Chondrocyte (in vitro differentiated cells): ENCODE measurements at places on chromosomes 12 and 14. TPM values are rescaled to one million over a fixed set of nuclear protein-coding genes. Genes with fewer than 3 reads are reported as not detected.

Gene TCL1A
- not detected in 3 replicates for total RNA-seq

Gene PPP4R4
- total RNA-seq: 0.22 TPM in 1 of 3 replicates, not detected in the others

Gene NUP107
- 21.0 to 39.8 TPM (median 23.9 TPM) in 3 replicates for total RNA-seq

Gene ABCC9
- 0.15 to 2.7 TPM (median 1.8 TPM) in 3 replicates for total RNA-seq

Gene OR6C74
- total RNA-seq: not detected in 3 replicates

GRCh38 chr12:59075968-59076490 is 155.7 kb upstream of the LRIG3 start:
- DNase-seq: no peak
- peaks cover 2% of the 10 kb centered on the region for H3K36me3 ChIP-seq
- H3K4me1 ChIP-seq: peaks cover 57% of the 10 kb centered on the region
- H3K27me3 ChIP-seq: no peaks in the 10 kb centered on the region
- H3K27ac ChIP-seq: no peak overlapping the region
- no peak overlapping the region for H3K4me3 ChIP-seq

DNA sequence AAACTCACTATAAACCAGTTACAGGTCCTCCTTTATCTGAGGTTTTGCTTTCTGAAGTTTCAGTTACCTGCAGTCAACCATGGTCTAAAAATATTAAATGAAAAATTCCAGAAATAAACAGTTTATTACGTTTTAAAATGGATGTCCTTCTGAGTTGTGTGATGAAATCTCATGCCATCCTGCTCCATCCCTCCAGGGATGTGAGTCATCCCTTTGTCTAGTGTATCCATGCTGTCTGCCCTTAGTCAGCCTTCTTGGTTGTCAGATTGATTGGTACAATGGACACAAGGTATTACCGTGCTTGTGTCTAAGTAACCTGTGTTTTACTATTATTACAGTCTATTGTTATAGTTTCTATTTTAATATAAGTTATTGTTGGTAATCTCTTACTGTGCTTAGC is 328.3 kb downstream of the APAF1 start:
- H3K36me3 ChIP-seq: no peaks in the 10 kb centered on the region
- DNase-seq: no peak
- no peak overlapping the region for H3K27ac ChIP-seq
- no peak overlapping the region for H3K4me3 ChIP-seq
- no peaks in the 10 kb centered on the region for H3K4me1 ChIP-seq
- H3K27me3 ChIP-seq: peaks cover 12% of the 10 kb centered on the region

DNA sequence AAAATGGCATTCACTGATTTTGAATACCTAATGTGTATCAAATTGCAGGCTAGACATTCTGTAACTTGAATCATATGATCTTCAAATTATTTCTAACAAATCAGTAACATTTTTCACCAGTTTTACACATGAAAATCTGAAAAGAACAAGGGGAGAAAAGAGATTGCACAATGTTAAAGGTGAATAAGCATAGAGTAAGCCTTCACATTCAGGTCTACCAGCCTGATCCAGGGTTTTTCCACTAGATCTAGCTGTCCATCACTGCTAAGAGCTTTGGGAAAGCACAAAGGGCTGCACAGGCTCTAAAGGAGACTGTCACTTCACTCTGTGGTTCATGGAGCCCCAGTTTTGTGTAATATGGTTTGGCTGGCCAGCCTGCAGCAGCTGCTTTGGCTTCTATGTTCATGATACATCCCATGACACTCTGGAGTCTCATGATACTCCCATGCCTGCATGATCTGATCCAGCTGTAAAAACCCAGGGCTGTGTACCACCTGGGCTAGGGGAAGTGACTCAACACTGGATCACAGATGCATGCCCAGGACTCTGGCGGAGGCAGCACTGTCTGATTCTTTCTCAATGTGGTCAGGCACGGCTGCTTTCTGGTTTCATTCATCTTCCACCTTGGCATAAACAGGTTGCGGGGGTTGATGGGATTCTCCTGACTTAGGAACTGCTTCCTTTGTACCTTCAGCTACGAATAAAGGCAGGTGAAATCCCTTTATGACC is 859.7 kb downstream of the GALC start:
- no peak overlapping the region for H3K27ac ChIP-seq
- H3K27me3 ChIP-seq: no peaks in the 10 kb centered on the region
- H3K4me1 ChIP-seq: peaks cover 11% of the 10 kb centered on the region
- no peak overlapping the region for H3K4me3 ChIP-seq
- no peaks in the 10 kb centered on the region for H3K36me3 ChIP-seq
- DNase-seq: no peak

DNA sequence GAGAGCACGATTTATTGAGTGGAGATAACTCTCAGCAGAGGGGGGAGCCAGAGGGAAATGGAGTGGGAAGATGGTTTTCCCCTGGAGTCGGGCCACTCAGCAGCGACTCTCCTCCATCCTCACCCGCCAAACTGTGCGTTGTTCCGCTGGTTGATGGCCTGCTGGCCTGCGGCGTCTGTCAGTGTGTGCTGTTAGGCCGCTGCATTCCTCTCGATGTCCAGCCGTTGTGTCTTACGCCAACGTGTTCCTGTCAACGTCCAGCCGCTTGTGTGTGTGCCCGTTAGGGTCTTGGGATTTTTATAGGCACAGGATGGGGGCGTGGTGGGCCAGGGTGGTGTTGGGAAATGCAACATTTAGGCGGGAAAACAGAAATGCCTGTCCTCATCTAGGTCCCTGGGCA is 69.2 kb downstream of the PTPRQ start:
- no peak overlapping the region for H3K4me3 ChIP-seq
- H3K4me1 ChIP-seq: peaks cover 23% of the 10 kb centered on the region
- H3K36me3 ChIP-seq: peaks cover 3% of the 10 kb centered on the region
- peak; percentile 55 for DNase-seq
- H3K27ac ChIP-seq: no peak overlapping the region

- H3K27ac ChIP-seq: peak overlapping the region; percentile 22
- DNase-seq: no peak
- no peaks in the 10 kb centered on the region for H3K27me3 ChIP-seq
- H3K4me1 ChIP-seq: peaks cover 74% of the 10 kb centered on the region
Observed at GRCh38 chr12:116244474-116245090, 32.9 kb downstream of the MED13L start.

GRCh38 chr14:85319998-85320630 is 209.8 kb upstream of the FLRT2 start:
- peak overlapping the region; percentile 38 for H3K27ac ChIP-seq
- H3K27me3 ChIP-seq: no peaks in the 10 kb centered on the region

DNA sequence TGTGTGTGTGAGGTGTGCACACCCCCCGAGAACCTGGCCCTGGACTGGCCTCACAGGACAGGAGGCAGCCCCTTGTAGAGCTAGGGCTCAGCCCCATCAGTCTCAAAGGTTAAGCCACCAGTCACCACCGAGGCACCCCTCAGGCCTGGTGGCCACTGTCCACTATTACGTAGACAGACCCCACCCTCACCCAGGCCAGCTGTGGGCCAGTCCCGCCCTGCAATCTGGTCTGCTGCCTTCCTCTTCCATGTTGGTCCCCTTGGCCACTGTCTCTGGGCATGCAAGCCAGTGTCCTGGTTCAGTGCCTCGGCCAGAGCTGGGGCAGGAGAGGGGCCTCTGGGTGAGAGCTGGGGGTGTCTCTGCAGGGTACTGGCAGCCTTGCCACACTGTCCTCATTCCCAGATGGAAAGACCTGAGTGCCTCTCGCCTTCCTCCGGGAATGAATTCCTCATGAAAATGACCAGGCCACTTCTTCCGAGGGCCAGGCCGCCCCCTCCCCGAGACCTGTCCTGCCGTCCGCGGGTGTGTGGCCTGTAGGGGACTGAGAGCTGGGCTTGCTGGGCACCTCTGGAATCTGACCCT is 897 bp upstream of the TEX22 start:
- peak overlapping the region; percentile 60 for H3K4me3 ChIP-seq
- H3K36me3 ChIP-seq: peaks cover 13% of the 10 kb centered on the region
- peaks cover 14% of the 10 kb centered on the region for H3K4me1 ChIP-seq
- peak overlapping the region; percentile 79 for H3K27ac ChIP-seq
- DNase-seq: peak; percentile 79
- no peaks in the 10 kb centered on the region for H3K27me3 ChIP-seq

DNA sequence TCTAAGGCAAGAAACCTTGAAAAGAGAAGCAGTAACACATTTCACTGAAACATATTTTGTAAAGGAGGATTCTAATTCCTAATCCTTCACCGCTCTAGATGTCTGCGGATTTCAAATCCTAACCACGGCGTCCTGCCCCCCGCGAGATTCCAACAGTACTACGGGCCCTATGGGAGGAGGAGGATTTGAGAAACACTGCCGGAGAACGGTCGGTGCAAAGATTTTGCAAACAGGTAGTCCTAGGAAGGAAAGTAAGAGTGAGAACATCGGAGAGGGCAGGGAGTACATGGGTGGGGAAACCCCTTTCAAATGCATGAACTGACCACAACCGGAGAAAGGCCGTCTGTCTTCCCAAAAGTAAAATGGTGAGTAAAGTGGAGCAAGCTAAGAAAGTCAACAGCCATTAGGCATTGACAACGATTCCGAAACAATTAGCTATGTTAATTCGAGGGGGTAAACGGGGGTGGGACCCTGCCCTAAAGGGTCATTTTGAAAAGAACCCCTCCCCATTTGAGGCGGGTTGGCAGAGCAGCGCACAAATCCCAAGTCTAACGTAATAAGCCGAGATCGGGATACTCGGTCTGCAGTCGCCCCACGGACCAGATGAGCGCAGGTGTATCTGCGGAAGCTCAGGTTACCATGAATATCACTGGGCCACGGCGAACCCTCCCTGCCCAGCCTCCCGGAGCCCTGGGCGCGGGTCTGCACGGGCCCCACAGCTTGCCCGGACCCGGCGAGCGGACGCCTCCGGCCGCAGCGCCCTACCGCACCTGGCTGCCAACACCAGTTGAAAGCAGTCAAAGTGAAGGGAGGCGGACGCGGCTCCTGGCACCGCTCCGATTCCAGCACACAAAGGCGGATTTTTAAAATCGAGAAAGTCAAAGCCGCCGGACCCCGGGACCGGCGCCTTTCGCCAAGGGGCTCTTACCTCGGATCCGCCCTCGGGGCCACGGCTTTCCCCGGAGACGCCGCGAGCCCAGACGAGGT is 662 bp downstream of the EPS8 start:
- H3K27ac ChIP-seq: peak overlapping the region; percentile 94
- peaks cover 44% of the 10 kb centered on the region for H3K4me1 ChIP-seq
- DNase-seq: no peak
- H3K27me3 ChIP-seq: no peaks in the 10 kb centered on the region
- peaks cover 4% of the 10 kb centered on the region for H3K36me3 ChIP-seq
- peak overlapping the region; percentile 83 for H3K4me3 ChIP-seq

DNA sequence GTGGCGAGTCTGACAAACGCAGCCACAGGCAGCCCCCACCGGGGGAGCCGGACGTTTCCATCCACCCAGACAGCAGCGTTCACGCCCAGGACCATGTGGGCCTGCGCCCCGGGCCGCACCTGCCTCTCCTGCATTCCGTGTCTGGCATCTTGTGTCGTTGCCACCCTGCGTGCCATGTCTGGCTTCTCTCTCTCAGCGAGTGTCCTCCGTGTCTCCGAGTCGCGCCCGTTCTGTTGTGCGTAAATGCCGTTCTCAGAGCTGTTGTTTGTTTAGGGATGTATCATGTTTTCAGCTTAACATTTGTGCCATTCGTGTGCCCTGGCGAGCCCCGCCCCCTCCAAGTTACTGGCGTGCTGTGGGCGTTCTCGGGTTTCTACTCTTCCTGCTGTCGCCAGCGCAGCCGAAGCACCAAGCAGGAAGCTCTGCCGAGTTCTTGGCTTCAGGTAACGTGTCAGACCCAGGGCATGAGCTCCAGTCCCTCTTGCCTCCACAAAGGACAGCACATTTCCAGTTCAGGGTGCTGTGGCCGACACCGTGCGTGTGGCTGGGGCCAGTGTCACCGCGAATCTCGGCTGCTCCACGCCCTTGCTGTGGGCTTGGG is 34.6 kb downstream of the NOC4L start:
- H3K27me3 ChIP-seq: peaks cover 54% of the 10 kb centered on the region
- H3K27ac ChIP-seq: no peak overlapping the region
- DNase-seq: peak; percentile 81
- no peaks in the 10 kb centered on the region for H3K4me1 ChIP-seq
- no peaks in the 10 kb centered on the region for H3K36me3 ChIP-seq

DNA sequence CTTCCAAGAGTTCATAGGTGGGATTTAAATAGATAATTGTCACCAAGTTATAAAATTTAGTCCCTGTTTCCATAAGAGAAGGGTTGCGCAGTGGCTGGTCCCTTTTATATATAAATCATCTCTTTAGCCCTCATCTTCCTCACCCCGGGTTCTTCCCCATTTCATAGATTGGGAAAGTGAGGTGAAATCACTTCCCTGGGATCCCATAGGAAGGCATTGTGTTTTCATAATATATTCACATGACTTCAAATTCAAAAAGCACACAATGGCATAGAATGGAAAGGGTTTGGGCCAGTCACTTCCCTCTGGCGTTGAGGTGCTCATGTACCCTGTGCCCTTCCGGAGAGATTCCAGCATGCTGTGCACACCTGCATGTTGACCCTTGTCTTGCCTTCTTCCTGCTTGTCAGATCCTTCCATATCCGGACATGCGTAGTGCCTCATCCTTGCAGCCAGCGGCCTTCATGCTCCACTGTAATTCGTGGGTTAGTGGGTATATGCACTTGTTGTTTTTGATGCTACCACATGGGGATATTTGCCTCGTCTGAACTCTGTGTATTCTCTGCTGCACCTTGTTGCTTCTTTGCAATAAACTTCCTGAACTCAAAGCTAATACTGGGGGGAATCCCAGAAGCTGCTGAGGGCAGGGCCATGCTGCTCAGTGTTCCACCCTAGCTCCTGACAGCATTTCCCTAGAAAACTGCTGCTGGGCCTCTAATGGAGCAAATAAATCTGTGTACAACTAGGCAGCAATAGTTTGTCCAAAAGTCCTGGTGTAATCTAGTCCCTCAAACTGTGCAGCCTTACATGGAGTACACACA is 59.6 kb downstream of the ANAPC7 start:
- no peak overlapping the region for H3K4me3 ChIP-seq
- H3K36me3 ChIP-seq: peaks cover 71% of the 10 kb centered on the region
- H3K27me3 ChIP-seq: no peaks in the 10 kb centered on the region
- H3K4me1 ChIP-seq: peaks cover under 1% of the 10 kb centered on the region
- H3K27ac ChIP-seq: no peak overlapping the region

DNA sequence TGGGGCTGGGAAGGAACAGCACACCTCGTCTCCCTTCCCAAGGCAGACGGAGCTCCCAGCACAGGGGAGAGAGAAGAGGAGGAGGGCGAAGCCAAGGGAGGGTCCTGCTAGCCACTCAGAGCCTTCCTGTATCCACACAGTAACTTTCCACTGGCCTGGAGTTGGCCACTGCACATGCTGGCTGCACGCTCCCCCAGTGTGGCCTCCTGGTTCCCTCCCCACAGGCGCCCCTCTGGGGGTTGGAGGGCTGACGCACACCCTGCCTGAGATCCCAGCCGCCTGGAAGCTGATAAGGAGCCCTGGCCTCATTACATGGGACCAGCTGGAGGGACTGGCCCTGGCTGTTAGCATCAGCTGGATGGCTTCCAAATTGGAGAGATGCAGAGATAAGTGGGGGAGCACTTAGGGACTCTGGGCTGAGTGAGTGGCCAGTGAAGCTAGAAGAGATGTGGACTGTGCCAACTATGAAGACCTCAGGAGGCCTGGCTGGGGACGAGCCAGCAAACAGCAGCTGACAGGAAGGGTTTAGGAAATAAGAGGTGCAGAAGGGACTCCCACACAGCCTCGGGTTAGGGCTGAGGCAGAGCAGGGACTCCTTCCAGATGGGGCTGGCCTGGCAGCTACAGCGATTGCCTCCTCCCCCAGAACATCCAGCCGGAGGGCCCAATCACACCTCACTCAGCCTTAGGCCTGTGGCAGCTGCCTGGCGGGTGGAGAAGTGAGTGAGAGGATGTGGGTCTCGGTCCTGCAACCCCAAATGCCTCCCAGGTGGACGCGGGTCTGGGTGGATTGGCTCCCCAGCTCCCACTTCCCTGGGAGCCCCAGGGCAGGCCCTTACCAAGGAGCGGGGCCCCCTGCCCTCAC is 26.3 kb upstream of the BCDIN3D start:
- peak overlapping the region; percentile 51 for H3K27ac ChIP-seq
- H3K4me3 ChIP-seq: no peak overlapping the region
- no peaks in the 10 kb centered on the region for H3K36me3 ChIP-seq
- H3K4me1 ChIP-seq: peaks cover 19% of the 10 kb centered on the region
- peak; percentile 82 for DNase-seq
- H3K27me3 ChIP-seq: peaks cover 12% of the 10 kb centered on the region
